NCI-H345 (cell line): ENCODE measurements at places on chromosomes 2 and 18.
A peak's percentile ranks its signal among the peaks of the same experiment; 100 is the strongest.

GRCh38 chr18:23337599-23338444 is 115.3 kb upstream of the RIOK3 start:
- no peak for DNase-seq

DNA sequence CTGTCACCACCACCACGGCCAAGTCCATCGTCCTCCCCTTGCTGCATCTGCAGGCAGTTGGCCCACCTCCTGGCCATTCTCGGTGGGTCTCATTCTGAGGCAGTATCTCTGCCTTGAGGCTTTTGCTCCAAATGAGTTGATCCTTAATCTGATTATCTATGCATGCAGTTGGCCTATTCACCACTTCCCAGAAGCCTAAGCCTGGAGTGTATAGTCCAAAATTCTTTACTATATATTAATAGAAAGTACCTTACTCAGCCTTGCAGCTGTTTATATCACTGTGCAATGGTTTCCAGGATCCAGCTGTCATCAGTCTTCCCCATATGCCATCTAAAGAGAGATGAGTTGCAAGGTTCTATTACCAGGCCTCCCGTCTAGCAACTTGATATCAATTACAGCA is 292.4 kb downstream of the SS18 start:
- DNase-seq = no peak

- DNase-seq = no peak
These were observed 50.7 kb downstream of the DYNAP start for GRCh38 chr18:54641734-54642133.

GRCh38 chr2:47772343-47772742 is 10.6 kb upstream of the MSH6 start:
- no peak for DNase-seq

GRCh38 chr2:59000796-59001195 is 759.7 kb upstream of the FANCL start:
- DNase-seq = no peak

DNA sequence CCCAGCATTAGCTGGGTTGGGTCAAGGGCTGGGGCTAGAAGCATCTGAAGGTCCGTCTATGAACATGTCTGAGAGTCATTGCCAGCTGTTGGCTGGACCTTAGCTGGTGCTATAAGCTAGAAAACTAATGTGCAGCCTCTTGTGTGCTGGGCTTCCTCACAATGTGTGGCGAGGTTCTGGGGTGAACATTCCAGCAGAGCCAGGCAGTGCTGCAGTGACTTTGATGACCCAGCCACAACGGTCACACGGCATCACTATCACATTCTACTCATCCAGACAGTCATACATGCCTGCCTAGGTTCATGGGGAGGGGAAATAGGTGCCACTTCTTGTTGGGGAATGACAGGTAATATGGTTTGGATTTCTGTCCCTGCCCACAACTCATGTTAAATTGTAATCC is 260.5 kb downstream of the CYP26B1 start:
- DNase-seq = no peak

DNA sequence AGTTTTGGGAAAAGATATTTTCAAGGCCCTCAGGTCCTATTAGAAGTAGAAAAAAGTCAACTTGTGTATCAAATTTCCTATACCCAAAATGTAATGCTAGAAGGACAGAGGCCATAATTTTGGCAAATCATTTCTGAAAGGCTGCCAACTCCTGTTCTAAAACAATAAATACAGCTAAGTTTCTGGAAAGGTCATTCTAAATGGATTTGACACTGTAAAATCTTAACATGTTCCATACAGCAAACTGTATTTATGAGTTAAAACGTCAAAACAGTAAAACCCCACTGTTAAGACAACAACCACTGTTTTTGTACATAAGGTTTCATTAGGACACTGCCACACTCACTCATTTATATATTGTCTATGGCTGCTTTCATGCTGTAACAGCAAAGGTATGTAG is 9.7 kb downstream of the FAM98A start:
- no peak for DNase-seq

GRCh38 chr2:236083934-236084333 is 84.3 kb downstream of the GBX2 start:
- no peak for DNase-seq

DNA sequence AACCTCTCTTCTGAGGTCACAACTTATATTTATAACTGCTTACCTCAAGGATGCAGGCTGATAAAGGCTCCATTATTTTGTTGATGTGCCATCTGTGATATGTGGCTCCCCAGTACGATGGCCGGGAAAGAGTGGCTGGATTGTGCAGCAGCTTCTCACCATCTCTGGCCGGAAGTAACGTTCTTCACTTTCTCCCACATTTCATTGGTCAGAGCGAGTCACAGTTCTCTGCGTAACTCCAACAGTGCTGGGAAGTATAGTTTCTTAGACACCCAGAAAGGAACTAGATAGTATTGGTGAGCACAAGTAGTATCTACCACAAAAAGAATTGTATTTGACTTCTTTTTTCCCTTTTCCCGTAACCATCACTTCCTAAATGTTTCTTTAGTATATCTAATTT is 28.7 kb downstream of the ZSWIM2 start:
- no peak for DNase-seq

- DNase-seq = no peak
These were observed 86.0 kb downstream of the WDSUB1 start for GRCh38 chr2:159200498-159200897.

GRCh38 chr2:122139739-122140420 is 384.4 kb downstream of the TSN start:
- DNase-seq = no peak

- DNase-seq = no peak
These were observed 28.0 kb upstream of the COX5B start for GRCh38 chr2:97617911-97618310.

- peak; percentile 25 for DNase-seq
These were observed 80.1 kb downstream of the GALNT1 start for GRCh38 chr18:35661483-35662146.

- no peak for DNase-seq
These were observed 102.5 kb upstream of the SLC35G4 start for GRCh38 chr18:11506856-11507255.

GRCh38 chr18:63378919-63379638 is 12.1 kb upstream of the KDSR start:
- DNase-seq = no peak

- no peak for DNase-seq
These were observed 939.6 kb upstream of the CNTNAP5 start for GRCh38 chr2:123085484-123085883.

- peak; percentile 48 for DNase-seq
These were observed 983 bp downstream of the CXXC1 start for GRCh38 chr18:50286391-50287027.

DNA sequence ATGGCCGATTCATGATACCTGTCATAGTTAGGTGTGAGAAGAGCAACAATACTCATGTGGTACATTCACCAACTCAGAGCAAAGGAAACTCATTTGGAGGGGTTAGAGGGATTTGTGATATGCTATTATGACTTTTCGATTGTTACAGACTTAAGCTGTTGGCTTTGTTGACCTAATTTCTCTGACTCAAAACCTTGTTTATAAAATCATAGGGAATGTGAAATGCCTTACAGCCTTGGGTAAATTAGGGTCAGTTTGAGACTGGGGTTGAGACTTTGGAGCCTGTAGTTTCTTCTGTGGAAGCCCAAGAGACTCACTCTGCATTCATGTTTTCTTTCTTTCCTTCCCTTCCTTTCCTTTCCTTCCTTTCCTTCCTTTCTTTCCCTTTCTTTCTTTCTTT is 261.9 kb downstream of the LRRTM1 start:
- DNase-seq = no peak

DNA sequence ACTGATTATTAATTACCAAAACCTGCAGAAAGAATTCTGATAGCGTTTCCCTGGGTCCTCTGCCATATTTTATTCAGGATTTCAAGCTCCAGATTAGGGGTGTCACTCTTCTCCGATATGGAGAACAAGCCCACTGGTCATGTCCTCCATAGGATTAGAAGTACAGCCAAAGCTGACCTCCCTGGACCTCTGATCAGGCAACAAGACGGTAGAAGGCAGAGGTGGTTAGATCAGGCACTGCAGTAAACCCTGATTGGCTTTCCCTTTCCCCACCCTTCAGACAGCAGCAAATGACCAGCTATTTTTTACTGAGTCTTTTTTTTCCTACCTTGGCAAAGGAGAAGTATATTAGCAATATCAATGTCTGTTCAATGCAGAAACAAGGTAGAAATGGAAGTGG is 37.7 kb downstream of the SPC25 start:
- DNase-seq = no peak

- DNase-seq = no peak
These were observed 108.7 kb downstream of the EPHA4 start for GRCh38 chr2:221463241-221463896.
